Amniotic epithelial cell (primary cell): ENCODE measurements at places on chromosomes 4 and X.

- peak; percentile 77 for DNase-seq
Measured at GRCh38 chr4:242121-242848, 63.0 kb downstream of the ZNF732 start.

DNA sequence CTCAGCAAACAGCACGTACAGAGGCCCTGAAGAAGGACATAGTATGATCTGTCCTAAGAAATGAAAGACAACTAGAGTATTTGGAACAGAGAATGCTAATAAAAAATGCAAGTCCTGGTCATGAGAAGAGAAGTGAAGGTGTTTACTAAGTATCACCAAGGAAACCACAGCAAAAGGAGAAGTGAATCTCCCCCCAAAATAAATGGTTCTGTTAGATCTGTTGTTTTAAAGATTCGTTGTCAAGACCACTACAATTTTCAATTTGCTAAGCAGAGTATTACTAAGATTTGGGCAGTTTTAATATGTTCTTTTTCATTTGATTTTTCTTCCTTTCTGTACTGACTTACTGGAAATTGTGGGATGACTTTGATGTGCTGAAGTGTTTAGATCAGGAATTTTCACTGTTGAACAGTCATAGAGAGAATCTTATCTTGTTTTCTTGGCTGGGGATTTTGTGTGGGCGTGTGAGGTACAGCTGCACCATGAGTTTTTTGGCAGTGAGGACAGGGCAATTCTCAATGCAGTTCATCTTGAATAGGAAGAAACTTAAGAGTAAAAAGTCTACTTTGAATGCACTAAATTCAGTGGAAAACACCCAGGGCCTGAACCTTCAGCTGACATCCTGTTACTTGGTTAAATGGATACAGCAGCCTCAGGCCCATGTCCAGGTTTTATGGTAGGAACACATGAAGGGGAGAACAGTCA lies 132.2 kb downstream of the STIM2 start:
- DNase-seq = peak; percentile 84

- peak; percentile 94 for DNase-seq
Measured at GRCh38 chrX:40996886-40997530, 88.2 kb upstream of the USP9X start.

DNA sequence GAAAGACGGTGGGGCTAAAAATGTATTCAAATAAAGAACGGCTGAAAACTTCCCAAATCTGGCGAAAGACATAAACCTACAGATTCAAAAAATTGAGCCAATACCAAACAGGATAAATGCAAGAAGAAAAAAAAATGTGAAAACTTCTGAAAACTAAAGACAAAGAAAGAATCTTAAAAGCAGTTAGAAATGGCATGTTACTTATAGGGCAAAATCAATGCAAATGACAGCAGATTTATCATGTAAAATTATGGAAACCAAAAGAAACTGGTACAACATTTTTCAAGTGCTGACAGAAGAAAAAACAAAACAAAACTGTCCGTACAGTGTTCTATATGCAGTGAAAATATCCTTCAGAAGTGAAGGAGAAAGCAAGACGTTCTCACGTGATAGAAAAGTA lies 239.0 kb downstream of the PDGFC start:
- DNase-seq = peak; percentile 19

DNA sequence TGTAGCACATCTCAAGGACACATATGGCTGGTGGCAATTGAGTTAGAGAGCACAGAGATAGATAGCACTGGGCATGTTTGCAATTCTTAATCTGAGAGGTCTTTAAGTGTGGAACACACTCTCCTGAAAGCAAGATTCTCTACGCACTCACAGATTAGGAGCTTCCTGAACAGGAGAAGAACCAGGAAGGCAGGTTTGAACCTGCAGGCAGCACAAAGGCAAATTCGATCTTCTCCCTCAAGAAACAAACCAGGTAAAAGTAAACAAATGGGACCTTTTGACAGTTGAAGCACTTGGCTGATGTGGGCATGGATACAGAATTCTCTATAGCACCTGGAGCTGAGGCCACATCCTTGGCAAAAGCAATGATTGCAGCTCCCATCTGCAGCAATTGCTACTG lies 24.3 kb downstream of the HS3ST1 start:
- no peak for DNase-seq

- DNase-seq = no peak
Measured at GRCh38 chr4:7537853-7538400, 103.2 kb upstream of the PSAPL1 start.

DNA sequence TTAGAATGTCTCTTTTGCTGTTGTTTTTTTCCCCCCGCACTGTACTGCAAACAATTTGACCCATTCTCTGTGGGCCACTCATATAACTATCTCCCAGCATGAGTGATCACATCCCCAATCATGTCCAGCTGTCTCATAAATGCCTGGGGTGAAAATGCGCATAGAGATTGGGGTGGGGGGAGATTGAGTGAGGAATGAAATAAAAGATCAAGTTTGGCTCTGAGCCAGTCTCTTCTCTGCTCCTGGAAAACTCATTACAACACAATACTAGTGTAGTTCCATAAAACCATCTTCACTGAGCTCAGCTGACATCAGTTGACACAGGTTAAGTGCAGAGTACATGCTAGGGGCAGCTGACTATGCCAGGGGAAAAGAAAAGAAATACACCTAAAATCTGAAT lies 96.9 kb downstream of the EGF start:
- DNase-seq = no peak

DNA sequence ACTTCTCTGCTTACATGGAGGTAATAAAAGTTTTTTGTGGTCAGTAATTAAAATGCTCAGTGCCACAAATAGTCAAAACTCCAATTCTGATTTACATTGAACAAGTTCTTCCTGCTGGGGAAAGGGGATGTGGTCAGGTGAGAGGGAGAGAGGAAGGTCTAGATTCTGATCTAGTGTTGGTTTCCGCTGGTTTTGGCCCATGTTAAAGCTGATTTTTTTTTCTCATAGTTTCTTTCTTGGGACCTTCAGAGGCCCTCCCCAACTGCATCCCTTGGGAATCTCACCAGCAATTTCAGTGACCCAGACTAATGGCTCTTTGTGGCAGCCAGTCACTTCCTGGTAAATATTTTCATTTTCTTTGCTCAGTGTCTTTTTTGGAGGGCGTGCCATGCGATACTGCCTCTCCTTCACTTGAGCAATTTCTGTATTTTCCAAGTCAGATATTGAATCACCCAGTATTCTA lies 332.7 kb downstream of the RAPGEF2 start:
- DNase-seq = no peak

DNA sequence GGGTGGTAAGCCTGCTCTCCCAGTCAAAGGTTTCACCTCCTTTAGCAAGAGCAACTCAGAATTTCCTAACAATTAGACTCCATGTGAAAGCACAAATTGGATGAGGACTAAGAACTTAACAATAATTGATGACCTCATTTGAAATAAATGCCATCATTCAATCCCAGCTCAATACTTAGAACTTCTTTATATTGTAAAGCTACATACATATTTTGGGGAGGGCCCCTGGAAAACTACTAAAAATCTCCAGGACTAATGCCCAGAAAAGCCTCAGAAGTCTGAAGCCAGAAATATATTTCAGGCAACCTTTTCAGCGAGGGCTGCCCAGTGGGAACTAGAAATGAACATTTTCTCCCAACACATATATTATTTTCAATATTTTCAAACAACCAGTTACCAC lies 38.1 kb downstream of the AMOT start:
- no peak for DNase-seq

DNA sequence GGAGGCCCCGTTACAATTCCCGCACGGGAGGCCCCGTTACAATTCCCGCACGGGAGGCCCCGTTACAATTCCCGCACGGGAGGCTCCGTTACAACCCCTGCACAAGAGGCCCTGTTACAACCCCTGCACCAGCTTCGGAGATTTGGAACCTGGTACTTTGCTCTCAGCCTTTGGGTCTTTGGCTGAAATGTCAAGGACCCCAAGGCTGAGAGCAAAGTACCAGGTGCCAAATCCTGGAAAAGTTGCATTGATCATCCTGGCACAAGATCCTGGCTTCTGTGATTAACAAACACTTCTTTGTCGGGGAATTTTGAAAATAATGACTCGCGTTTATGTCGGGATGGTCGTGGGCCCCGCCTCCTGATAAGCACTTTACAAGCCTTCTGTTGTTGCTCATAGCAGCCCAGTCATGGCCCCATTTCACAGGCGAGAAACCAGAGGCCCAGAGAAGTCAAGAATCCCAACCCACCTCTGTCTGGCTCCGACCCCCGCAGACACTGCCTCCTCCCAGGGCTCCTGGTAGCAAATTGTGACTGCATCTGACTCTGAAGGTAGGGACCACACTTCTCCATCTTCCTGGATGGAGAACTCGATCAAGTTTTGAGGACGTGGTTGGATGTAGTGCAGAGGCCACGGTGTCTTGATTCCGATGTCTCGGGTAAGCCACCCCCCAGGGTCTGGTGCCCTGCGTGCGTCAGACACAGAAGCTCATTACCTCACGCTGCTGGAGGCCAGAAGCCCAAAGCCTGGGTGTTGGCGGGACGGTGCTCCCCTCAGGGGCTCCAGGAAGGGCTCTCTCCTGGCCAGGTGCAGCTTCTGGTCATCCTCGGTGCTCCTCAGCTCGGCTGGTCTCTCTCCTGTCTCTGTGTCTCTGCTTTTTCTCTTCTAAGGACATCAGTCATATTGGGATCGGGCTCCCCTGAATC lies 60.3 kb downstream of the ADRA2C start:
- DNase-seq = no peak
